Naive thymus-derived CD8-positive, alpha-beta T cell (primary cell): ENCODE measurements at places on chromosomes 2 and 18. TPM values are rescaled to one million over a fixed set of nuclear protein-coding genes. Genes with fewer than 3 reads are reported as not detected.

The ZNF516 gene
- total RNA-seq: 27.2 TPM

- H3K4me3 ChIP-seq: no peak overlapping the region
- no peaks in the 10 kb centered on the region for H3K27me3 ChIP-seq
- no peak for DNase-seq
- no peaks in the 10 kb centered on the region for H3K36me3 ChIP-seq
- no peaks in the 10 kb centered on the region for H3K4me1 ChIP-seq
Observed at GRCh38 chr2:44051593-44052347, 56.0 kb upstream of the LRPPRC start.

DNA sequence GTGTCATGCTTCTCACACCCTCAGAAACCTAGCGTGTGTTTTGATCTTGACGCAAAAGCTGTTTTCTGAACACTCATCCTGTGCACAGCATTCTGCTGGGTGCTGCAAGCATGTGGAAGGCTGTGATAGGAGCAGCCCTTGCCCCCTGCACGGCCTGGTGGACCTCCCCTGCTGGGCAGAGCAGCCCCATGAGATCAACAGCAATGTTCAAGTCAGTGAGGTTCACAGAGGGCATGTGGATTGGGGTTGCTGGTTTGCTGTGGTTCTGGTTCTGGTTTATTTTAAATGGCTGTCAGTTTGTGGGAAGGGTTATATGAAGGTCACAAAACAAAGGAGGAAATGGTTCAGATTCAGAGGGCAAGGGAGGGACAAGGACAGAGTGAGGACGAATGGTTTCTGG lies 71.3 kb downstream of the SOWAHC start:
- H3K4me3 ChIP-seq: no peak overlapping the region
- peaks cover 3% of the 10 kb centered on the region for H3K27me3 ChIP-seq
- no peaks in the 10 kb centered on the region for H3K36me3 ChIP-seq
- no peaks in the 10 kb centered on the region for H3K4me1 ChIP-seq
- DNase-seq: no peak

The POU3F3 gene
- not detected for total RNA-seq

The PLB1 gene
- total RNA-seq: 0.34 TPM

The ZNF532 gene
- 7.8 TPM for total RNA-seq

GRCh38 chr2:196177124-196177523 lies 5.7 kb upstream of the STK17B start:
- no peak overlapping the region for H3K4me3 ChIP-seq
- no peak for DNase-seq
- no peaks in the 10 kb centered on the region for H3K27me3 ChIP-seq
- peak overlapping the region; percentile 95 for H3K27ac ChIP-seq
- peaks cover 47% of the 10 kb centered on the region for H3K4me1 ChIP-seq

DNA sequence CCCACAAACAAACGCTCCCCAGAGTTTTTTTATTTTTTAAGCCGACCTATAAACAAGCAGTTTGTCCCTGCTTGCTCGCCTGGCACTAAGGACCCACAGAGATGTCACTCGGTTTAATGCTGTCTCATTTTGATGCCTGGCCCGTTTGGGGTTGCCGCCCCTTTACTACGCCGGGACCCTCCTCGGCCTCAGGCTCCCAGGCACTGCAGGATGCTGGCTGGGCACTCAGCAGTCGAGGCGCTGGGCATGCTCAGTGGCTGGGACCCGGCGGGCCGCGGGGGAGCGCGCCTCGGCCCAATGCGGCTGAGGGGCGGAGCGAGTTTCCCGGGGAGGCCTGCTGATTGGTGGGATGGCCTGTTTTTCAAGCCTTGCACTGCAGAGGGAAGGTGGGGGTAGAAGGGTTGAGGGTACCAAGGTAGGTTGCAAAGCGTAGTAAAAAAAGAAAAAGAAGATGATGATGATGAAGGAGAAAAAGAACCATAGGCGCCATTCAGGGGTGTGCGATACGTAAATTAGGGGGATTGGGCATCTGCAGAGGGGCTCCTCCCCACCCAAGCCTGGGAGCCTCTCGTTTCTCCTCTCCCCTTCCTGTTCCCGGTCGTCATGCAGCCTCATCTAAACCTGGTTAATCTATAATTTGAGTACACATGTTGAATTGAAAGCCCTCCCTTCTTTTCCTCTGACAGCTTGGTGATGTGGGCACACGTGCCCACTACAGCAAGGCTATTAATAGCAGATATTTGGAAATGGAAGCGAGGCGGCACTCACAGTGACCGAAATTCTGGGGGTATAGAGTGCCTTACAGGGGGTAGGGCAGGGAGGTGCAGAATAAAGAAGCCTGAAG lies 1.5 kb upstream of the IRS1 start:
- peak overlapping the region; percentile 89 for H3K4me3 ChIP-seq
- peak; percentile 62 for DNase-seq
- H3K4me1 ChIP-seq: peaks cover 38% of the 10 kb centered on the region
- peaks cover 13% of the 10 kb centered on the region for H3K27me3 ChIP-seq
- peak overlapping the region; percentile 93 for H3K27ac ChIP-seq
